ENCODE measurements at places on chromosomes 16 and 17.

- peak; percentile 70 for DNase-seq
Observed at GRCh38 chr17:27489045-27489715, 32.9 kb downstream of the KSR1 start.

- no peak for DNase-seq
Observed at GRCh38 chr17:14318918-14319205, 18.0 kb downstream of the HS3ST3B1 start.

DNA sequence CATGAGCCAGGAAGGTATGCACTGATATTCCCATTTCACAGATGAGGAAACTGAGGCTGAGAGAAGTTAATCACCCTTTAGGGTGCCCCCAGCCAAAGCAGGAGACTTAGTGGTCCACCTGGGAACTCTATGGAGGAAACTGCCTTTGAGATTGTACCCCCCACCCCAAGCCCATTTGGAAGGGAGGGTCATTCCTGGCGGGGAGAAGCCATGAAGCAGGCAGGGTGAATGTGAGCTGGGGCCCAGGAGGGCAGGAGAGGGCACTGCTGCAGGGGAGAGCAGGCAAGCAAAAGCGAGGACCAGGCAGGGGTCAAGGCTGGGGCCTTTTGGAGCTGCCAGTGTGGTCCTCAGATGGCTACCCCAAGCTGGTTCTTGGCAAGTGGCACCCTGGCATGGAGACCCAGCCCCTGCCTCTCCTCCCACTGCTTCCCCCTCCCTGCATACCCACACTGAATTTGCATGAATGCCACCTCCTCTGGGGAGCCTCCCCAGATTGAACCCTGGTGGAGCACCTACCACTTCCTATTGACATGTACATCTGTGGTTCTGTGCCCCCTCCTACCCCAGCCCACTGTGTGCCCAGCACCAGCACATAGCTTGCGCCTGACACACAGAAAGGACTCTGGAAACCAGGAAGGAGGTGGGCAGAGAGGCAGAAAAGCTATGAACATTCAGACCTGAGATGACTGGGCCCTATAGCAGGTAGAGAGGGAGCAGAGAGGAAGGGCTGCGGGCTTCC is 965 bp upstream of the TMC6 start:
- DNase-seq: no peak

GRCh38 chr17:79746889-79747507 is 16.3 kb downstream of the ENPP7 start:
- peak; percentile 4 for DNase-seq

- peak; percentile 40 for DNase-seq
Observed at GRCh38 chr16:31386157-31386984, 6.8 kb upstream of the ITGAD start.

DNA sequence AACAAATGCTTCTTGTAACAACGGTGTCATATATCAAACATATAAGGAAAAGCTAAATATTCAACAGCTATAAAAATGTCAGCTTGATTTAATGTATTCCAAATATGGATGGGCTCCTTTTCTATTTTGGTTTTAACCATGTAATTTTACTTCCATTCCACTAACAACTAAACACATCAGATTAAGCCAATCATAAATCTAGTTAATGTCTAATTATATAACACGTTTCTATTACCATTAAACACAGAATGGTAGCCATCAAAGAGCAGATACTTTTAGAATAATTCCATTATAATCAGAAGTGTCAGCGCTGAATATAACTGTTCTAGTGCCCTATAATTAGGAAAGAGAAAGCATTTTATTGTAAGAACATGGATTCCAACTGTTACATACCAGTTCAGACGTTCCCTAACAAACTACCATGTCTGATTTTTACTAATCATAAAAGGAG is 10.0 kb downstream of the CMC2 start:
- peak; percentile 39 for DNase-seq

DNA sequence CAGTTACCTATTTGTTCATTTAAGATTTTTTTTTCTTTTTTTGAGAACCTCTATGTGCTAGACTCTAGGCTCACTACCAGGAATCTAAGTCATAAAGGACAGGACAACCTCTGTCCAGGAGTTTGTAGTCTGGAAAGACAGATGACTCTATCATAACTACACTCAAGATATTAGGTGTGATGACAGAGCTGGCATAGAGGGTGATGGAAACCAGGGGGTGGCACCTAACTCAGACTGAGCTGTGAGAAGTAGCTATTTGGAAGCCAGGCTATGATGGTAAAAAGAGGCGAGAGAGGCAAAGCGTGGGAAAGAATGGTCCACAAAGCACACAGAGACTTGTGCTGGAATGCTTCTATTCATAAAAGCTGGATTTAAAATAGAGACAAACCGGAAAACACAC is 372.3 kb downstream of the SEC14L1 start:
- DNase-seq: no peak

GRCh38 chr16:12497526-12497925 is 306.2 kb downstream of the CPPED1 start:
- no peak for DNase-seq

GRCh38 chr16:1612320-1613111 is at the start of gene CRAMP1:
Gene CRAMP1 (plus strand): TSS chr16:1612360. CDS start chr16:1614640, 2,280 bp downstream.
- DNase-seq: peak; percentile 18

DNA sequence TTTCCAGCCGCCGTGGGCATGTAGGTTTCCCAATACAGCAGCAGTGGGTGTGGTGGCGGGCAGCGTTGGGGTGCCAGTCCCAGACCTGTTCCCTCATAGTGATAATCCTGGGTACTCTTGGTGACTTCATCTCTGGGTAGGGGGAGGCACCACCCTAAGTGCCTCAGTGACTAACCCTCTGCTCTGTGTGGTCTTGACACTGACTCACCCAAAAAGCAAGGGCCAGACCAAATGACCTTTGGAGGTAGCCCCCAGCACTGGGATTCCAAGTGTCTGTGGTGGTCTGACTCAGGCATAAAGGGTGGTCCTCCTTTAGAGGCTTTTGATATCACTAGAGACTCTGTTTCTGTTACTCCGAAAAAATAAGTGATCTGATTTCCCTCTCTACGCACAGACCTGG is 908 bp downstream of the CALB2 start:
- DNase-seq: no peak

DNA sequence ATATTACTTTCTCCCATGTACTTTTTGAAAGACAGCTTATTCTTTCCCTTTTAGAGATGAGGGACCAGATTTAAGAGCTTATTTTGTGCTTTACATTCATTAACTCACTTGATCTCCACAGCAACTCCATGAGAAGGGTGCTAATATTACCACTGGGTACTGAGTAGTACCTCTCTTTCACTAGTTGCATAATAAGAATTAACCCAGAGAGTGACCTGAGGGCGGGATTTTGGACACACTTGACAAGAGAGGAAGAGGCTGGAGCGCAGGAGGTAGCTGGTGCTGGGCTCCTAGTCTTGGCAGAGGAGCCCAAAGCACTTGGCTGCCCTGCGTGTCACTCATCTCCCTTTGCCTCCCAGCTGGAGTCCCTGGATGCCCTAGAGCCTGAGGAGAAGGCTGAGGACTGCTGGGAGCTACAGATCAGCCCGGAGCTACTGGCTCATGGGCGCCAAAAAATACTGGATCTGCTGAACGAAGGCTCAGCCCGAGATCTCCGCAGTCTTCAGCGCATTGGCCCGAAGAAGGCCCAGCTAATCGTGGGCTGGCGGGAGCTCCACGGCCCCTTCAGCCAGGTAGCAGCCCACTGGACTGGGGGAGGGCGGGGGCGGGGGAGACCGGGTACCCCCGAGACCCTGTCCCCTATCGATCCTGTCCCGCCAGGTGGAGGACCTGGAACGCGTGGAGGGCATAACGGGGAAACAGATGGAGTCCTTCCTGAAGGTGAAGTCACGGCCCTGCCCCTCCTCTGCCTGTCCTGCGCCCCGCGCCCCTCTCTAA is 1.7 kb upstream of the MAZ start:
- peak; percentile 46 for DNase-seq

- DNase-seq: peak; percentile 21
Observed at GRCh38 chr17:59725691-59726090, 18.2 kb downstream of the VMP1 start.

GRCh38 chr17:43312011-43312410 is 78.2 kb upstream of the RNU2-1 start:
- no peak for DNase-seq

- DNase-seq: peak; percentile 97
Observed at GRCh38 chr17:14744761-14745473, 444.0 kb downstream of the HS3ST3B1 start.

DNA sequence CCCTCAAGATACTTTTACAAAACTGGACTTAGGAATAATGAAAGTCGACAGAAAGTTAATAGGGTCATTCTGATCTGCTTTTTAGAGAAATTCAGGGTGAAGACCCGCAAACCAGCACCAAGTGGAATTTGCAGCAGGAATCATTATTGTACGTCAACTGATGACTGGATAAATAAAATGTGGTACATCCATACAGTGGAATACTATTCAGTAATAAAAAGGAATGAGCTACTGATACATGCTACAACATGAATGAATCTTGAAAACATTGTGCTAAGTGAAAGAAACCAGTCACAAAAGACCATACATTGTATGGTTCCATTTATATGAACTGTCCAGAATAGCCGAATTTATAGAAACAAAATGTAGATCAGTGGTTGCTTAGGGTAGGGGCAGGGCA is 83.1 kb downstream of the GNAO1 start:
- DNase-seq: no peak

GRCh38 chr17:29566473-29567303 is at the start of gene ABHD15:
Gene ABHD15 (minus strand): TSS chr17:29567037. CDS start chr17:29566966, 71 bp downstream.
- DNase-seq: peak; percentile 75

DNA sequence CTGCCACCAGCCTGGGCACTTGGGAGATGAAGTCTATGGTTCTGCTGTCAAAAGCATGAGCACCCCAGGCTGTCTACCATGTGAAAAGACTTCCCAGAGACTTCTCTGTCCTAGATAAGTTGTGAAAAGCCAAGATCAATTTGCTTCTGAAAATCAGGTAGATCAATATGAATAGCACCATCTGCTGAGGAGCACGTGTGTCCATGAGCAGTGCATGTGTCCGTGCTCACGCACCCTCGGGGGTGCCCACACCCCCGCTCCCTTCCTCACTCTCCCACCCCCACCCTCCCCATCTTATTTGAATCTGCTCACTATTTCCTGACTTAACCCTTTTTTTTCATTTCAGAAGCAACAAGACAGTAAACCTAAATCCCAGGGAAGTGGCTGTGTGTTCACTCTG is 238.3 kb upstream of the SDK2 start:
- no peak for DNase-seq

GRCh38 chr16:31382485-31383161 is 10.5 kb upstream of the ITGAD start:
- DNase-seq: peak; percentile 54

- DNase-seq: no peak
Observed at GRCh38 chr16:13992976-13993375, 73.0 kb downstream of the ERCC4 start.

GRCh38 chr17:29158096-29158487 is 22.1 kb downstream of the MYO18A start:
- no peak for DNase-seq

- DNase-seq: peak; percentile 63
Observed at GRCh38 chr17:31293581-31293980, 3.5 kb downstream of the OMG start.

DNA sequence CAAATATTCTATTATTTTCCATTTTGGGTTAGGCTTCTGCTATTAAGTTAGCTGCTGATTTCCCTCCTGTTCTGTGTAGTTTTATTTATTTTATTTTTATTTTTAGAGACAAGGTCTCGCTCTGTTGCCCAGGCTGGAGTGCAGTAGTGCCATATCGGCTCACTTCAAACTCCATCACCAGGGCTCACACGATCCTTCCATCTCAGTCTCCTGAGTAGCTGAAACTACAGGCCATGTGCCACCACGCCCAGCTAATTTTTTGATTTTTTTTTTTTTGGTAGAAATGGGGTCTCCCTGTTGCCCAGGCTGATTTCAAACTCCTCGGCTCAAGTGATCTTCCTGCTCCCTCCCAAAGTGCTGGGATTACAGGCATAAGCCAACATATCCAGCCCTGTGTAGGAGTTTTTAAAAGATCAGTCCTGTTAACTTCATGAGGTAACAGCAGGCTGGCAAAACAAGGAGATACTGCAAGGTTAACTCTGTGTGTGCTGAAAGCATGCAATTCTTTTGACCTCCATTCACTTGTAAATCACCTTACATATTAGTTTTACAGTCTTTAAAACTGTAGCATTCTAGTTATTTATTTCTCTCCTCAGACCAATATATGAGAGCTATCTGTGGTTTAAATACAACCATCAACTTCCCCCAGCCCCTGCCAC is 63.2 kb downstream of the SSH2 start:
- DNase-seq: no peak

DNA sequence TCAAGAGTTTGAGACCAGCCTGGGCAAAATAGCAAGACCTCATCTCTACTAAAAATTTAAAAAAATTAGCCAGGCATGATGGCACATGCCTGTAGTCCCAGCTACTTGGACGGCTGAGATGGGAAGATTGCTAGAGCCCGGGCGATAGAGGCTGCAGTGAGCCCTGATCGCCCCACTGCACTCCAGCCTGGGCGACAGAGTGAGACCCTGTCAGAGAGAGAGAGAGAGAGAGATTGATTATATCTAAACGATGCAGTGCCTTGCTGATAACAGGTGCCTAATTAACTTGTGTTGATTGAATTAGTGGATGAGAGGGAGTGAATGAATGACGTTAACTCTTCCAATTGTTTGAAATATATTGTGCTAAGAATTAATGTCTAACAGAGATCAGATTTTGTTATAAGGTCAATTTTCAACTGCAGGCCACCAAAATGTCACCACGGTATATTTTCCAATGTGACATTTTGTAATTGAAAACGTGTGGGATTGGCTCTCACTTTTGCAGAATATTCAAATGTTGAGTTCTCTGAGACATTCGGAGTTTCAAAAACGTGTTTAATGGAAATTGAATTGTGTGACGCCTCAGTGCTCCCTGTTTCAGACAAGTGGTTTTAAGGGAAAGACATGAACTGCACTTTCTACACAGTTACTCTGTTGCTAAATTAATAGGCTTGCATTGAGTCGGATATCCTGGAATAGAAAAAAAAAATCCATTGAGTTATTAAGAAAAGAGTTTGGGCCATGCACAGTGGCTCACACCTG is 53.6 kb downstream of the ABAT start:
- no peak for DNase-seq

- no peak for DNase-seq
Observed at GRCh38 chr17:5804251-5804650, 219.9 kb upstream of the NLRP1 start.

DNA sequence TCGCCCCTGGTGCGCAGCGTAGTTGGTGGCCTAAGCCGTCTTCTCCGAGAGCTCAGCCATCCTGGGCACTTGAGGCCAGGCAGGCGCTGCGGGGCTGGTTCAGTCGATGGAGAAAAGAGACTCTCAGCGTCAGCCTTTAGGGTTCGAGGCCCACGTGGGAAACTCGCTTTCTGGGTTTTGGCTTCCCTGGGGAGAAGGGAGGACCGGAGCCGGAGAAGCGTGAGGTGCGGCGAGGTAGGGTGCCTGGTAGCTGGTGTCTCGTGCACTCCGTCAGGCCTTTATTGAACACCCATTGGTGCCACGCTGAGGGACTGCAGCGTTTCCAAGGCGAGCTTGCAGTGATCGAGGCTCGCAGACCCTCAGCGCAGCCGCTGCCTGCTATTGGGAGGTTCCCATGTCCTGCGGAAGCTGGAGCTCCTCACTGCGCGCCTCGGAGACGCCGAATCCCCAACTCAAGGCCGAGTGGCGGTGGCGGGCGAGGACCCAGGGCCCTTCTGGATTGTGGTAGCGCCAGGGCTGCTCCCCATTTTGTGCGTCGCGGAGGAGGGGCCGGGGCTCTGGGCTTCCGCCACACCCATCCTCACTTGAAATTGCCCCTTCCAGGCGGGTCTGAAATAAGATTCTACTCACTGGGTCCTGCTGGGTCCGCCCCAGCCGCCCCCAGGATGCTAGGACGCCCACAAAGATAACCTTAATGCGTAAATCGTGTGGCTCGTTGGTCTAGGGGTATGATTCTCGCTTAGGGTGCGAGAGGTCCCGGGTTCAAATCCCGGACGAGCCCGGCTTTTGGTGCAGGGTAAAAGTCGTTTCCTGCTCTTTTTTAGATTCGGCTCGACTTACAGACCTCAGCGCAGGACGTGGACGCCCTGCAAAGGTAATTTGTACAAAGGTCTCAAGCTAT is 1.2 kb downstream of the OR1F1 start:
- DNase-seq: peak; percentile 75
